NCI-H524 treated with DMSO at 0.1 percent for 48 hours (cell line): ENCODE measurements at places on chromosomes 2 and 18.

- no peak for DNase-seq
Measured at GRCh38 chr2:167369083-167369482, 480.8 kb downstream of the XIRP2 start.

GRCh38 chr2:230696670-230697069, 16.0 kb upstream of the CAB39 start:
- DNase-seq, result no peak

DNA sequence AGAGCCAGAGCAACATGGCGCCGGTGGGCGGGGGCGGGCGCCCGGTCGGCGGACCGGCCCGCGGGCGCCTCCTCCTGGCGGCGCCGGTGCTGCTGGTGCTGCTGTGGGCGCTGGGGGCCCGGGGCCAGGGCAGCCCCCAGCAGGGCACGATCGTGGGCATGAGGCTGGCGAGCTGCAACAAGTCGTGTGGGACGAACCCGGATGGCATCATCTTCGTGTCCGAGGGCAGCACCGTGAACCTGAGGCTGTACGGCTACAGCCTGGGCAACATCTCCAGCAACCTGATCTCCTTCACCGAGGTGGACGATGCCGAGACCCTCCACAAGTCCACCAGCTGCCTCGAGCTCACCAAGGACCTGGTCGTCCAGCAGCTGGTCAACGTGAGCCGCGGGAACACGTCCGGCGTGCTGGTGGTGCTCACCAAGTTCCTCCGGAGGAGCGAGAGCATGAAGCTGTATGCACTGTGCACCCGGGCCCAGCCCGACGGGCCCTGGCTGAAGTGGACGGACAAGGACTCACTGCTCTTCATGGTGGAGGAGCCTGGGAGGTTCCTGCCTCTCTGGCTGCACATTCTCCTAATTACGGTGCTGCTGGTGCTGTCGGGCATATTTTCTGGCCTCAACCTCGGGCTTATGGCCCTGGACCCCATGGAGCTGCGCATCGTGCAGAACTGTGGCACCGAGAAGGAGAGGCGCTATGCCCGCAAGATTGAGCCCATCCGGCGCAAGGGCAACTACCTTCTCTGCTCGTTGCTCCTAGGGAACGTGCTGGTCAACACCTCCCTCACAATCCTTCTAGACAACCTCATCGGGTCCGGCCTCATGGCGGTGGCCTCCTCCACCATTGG, 507 bp downstream of the CNNM4 start:
- no peak for DNase-seq

GRCh38 chr18:22084547-22084946, 84.8 kb upstream of the GATA6 start:
- no peak for DNase-seq

- DNase-seq, result no peak
Measured at GRCh38 chr2:48306409-48307284, 223.3 kb upstream of the STON1 start.

GRCh38 chr2:151845884-151846283, 17.7 kb upstream of the ARL5A start:
- no peak for DNase-seq

GRCh38 chr18:28045880-28046279, 131.1 kb downstream of the CDH2 start:
- no peak for DNase-seq

GRCh38 chr2:210250622-210251021, 25.4 kb upstream of the ACADL start:
- no peak for DNase-seq

DNA sequence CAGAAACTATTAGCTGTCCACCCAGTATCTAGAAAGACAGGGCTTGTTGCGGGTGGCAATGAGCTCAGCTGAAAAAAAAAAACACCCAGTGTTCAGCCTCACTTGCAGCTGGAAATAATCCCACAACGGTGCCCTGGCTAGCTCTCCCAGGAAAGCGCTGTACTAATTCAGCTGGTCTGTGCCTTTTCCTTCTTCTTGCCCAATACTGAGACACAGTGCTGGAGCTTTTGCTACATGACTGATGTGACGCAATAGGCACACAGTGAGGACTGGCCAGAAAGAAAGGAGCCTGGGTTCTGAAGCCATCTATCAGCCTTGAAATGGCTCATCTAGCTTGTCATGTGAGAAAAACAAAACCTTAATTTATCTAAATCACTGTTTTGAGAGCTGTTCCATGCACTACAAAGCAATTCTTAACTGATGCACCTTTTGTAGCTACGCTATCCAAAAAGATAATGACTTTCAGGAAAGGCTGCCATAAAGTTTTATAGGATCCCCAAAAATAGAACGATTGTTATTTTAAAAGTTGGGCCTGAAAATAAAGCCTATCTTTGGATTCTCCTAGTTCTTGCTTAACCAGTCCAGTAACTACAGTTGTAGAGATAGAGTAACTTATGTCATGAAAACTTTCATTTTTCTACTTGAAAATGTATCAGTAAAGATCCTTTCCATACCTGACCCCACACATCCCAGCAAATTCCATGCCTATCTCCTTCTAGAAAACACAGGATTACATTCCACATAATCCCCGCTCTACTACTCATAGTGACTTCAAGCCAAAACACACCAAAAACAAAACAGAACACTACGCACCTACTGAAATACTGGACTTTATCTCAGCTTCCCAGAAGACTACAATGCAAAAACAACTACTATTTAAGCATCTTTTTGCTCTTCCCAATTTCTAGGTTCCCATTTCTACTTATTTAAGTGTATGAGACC, 15.9 kb downstream of the KIDINS220 start:
- no peak for DNase-seq

- no peak for DNase-seq
Measured at GRCh38 chr2:216004697-216005283, 8.6 kb downstream of the MREG start.

- no peak for DNase-seq
Measured at GRCh38 chr2:121529439-121530211, 1.1 kb upstream of the RNU4ATAC start.

DNA sequence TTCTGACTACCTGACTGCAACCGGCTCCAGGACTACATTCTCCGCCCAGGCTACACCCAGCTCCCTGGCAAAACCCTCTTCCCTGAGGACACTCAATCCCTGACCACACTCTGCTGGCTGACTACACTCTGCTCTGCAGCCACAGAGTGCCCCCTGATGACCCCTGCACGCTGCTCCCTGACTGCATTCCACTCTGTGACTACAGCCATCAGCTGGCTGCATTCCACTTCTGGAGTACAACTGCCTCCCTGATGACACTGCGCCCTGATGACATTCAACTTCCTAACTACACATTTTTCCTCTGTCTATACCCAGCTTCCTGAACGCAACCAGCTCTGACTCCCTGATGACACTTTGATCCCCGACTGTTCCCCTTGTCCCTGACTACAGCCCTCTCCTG, 71.3 kb upstream of the NRXN1 start:
- no peak for DNase-seq

DNA sequence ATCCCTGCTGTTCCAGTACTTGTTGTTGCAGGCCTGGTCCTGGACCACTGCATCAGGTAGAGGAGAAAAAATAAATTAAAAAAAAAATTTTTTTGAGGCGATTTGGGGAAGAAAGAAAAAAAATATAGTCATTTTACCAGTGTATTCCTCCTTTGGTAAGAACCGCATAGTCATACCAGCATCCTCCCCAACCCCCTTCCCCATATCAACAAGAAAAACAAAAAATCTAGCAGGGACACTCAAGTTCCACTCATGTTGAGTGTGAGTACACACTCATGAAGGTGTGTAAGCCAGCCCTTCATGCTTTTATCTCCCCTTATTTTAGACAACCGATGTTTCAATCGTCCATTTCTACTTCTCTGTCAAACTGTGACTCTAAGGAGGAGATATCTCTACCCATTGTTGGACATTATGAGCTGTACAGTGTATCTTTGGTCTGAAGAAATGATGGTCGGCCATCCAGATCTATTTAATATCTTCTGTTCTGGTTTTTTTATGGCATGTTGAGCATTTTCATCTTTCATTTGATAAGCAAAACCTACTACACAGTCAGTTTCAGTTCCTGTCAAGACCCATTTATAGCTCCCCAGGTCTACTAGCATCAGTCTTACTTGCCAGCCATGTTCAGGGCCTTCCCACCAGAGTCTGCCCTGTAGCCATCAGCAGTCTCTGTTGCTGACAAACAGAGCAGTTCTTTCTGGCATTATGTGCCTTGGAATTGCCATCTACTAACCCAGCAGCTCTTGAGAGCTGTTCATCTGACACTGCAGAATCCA, 20.0 kb downstream of the ELP2 start:
- no peak for DNase-seq

GRCh38 chr2:23400703-23401102, 15.7 kb downstream of the KLHL29 start:
- no peak for DNase-seq

DNA sequence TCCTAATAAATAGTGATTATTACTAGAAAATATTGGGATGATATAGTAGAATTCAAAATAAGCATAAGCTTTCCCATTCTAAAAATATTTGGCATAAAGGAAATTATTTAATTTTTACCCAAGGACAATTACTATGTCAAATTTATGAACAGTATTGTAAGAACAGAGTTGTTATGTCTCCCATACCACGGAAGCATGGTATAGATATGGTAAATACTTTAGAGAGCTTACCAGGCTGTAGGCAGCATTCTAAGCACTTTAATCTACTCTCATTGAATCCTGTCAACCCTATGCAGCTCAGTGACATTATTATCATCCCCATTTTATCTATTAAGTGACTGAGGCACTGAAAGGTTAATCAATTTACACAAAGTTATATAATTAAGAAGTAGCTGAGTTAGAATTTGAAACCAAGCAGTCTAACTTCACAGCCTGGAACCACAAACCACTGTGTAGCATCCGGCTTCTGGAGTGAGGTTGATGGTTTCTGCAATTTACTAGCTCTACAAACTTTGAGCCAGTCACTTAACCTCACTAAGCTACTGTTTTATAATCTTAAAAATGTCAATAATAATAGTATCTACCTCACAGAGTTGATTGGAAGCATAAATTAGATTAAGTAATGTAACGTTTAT, 323.7 kb downstream of the ARHGAP15 start:
- no peak for DNase-seq

- no peak for DNase-seq
Measured at GRCh38 chr2:146207417-146207816, 1637.4 kb upstream of the ACVR2A start.

DNA sequence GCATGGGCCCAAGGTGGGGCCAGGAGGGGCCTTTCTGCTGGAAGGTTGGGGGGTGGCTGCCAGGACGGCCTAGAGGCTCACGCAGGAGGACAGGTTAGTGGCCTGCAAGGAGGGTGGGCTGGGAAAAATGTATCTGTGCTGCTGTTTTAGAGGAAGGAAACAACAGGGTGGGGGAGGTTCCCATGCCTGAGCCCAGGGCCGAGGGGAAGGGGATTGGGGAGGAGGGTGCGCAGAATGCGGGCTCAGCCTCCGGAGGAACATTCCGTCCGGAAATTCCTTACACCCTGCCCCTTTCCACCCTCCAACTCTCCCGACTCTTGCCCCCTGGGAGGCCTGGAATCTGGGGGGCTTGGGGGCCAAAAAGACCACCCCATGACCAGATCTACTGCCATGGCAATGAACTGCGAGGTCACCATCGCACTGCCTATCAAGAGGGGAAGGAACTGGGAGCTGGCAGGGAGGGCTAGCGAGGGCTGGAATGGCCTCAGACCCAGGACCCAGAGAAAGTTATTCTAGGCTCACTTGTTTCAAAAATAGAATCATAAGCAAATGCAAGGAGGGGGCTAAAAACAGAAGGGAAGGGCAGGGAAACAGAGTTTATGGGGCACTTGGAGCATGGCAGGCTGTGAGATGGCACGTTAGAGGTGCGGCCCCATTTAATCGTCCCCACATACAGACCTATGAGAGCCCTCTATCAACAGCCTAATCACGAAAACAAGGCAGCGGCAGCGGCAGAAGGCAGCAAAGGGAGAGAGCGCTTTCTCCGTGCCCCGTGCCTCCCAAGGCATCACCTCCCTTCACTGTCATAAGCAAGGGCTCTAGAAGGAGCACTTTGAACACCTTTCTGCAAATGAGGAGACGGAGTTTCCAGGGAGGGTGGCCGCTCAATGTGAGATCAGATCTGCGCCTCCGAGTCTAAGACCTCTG, 90.4 kb downstream of the TNS1 start:
- DNase-seq, result no peak

DNA sequence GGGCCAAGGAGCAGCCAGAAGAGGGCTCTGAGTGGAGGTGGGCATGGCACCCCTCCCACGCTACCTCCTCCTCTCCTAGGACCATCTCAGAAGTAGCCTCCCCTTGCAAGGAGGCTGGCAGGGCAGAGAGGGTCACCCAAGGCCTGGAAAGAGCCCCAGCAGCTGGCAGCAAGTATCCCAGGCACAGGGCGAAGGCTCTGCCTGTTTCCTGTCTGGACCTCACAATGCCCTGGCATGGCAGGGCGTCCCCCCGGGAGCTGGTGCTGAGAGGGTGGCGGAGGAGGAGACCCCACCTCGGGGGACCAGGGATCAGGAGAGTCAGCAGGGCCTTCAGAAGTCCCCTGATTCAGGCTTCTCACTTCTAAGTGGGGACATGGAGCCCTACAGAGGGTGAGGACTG, 66.2 kb upstream of the TAF1B start:
- no peak for DNase-seq

GRCh38 chr2:79876430-79876829, 363.6 kb downstream of the CTNNA2 start:
- DNase-seq, result no peak

DNA sequence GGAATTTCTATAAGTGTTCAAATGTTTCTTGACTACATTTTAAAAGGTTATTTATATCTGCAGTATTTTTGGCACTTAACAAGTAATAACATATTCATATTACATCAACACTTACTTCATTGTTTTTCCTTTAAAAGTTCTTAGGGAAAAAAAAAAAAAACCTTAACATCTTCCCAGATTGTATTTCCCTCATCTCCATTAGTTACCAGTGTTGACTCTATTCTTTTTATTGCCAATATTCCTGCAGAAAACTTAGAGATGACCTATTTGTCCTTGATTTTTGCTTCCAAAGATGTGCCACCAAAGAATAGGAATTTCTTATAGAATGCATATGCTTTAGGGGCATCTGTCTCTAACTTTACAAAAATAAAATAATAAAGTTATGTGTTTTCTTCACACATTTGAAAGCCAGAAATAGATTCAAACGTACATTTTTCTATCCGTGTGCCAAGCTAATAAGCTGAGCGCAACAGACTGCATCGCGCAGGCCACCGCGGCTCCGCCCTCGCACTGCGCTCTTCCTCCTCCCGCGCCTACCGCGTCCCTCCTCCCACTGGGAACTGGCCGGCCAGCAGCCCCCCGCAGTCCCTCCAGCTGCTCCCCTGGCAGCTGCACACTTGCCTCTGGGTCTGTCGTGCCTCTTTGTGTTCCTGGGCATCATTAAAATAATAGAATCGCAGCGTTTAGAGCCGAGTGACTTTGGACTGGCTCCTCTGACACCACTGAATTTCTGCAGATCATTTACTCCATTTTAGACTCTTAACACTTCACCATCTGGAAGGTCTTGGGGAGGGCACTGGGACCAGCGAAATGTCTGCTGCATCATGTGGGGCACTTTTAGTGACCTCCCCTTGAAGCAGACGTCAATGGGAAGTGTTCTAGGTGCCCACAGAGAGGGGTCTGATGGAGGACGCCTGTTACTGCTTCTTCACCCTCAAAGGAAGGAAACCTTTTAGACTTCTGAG, 21.2 kb upstream of the NAB1 start:
- peak; percentile 8 for DNase-seq

GRCh38 chr2:73964223-73964622, 20.5 kb upstream of the TET3 start:
- no peak for DNase-seq
